ENCODE measurements at places on chromosomes 11 and 22.

GRCh38 chr11:10307400-10308200 is 2.7 kb downstream of the ADM start:
- DNase-seq = peak; percentile 79

- DNase-seq = no peak
Measured at GRCh38 chr11:120173019-120173705, 35.2 kb upstream of the TRIM29 start.

DNA sequence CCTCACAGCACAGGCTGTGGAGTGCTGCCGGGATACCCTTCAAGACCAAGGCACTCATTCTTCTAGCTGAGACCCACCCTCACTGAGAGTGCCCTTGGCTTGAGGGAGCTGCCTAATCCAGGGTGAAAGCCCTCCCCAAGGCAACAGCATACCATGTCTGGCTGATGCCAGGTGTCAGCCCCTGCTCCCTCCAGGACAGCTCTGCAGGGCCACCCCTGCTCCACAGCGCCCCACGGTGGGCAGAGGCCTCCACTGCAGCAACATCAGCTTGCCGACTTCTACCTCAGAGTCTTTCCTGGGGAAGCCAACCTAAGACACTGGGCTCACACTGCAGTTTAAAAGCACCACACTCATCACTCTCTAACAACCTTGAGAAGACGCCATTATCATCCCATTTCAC is 29.0 kb downstream of the TTLL1 start:
- peak; percentile 44 for DNase-seq

DNA sequence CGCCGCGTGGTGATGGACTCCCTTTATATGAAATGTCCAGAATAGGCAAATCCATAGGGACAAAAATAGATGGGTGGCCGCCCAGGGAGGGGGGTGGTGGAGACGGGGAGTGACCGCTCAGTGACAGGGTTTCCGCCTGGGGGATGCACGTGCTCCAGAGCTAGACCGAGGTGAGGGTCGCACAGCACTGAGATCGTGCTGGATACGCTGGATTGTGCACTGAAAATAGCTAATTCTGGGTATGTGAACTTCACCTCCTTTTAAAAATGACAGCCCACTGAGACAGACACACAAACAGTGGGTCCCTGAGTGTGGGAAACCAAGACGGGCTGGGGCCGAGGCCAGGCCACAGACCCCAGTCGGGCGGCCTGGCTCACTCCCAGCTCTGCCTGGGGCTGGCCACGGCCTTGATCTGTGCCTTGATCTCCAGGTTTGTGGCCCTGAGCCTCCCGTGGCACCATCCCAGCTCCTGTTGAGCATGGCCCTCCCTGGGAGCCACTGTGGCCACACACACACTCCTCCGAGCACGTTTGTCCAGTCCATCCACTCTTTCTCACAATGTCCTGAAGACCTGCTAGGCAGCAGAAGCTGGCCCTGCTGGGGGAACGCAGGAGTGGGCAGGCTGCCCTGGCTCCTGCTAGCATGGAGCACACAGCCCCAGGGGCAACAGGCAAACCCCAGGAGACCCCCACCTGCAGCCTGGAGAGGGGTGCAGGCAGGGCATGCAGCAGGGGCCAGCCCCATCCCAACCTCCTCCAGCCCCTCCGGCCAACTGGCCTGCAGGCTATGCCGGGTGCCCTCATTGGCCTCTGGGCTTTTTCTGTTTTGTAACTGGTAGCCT is 41.0 kb upstream of the TH start:
- no peak for DNase-seq

- DNase-seq = peak; percentile 78
Measured at GRCh38 chr22:20970939-20971657, 4.0 kb downstream of the AIFM3 start.

DNA sequence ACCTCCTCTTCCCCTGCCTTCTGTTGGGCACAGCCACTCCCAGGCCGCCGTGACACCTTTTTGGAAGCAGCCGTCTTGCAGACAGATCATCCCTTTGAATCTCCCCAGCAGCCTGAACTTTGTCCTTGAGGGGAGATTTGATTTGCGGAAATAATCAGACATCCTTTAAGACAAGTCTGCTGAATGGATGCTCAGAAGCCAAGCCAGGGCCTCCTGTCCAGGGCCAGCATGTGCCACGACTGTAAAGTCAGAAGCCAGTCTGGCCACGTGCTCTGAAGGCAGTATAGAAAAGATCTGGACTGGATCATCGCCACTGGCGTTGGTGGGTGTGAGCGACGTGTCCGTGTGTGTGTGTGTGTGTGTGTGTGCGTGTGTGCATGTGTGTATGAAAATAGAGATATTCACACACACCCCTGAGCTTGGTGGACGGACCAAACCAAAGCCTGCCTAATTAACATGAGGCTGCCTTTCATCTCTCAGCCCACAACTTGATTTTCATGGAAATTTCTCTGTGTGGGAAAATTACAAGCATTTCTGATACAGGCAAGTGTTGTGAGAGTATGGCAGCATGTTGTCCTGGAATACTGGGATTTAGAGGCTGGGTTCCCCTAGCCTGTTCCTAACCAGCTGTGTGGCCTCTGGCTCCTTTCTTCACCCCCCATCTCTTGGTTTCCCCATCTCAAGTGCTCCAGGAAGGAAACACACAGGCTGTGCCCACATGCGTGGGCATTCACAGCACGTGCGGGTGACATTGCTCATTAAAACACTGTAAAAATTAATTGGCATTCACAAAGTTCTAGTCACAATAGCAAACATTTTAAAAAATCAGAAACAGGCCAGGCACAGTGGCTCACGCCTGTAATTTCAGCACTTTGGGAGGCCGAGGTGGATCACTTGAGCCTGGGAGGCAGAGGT is 61.8 kb upstream of the WNT7B start:
- DNase-seq = no peak

DNA sequence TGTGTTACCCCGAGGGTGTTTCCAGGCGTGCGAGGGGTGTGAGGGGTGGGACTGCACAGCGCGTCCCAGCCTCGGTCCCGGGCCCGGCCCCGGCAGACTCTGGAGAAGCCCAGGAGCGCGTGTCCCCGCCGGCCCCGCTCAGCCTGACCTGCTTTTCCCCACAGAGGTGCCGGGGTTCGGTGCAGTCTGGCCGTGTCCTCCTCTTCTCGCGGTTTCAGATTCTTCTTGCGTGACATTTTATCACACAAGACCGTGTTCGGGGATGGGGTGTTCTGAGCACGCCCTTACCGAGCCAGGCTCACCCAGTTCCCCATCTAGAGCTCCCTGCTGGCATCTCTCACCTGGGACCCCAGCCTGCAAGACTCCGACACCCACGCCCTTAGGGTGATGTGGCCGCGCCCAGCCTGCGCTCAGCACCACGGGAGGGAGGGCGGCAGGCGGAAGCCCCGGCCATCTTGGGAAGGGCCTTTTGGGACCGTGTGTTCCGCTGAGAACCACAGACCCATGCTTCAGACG is 775.6 kb downstream of the BRD1 start:
- no peak for DNase-seq

DNA sequence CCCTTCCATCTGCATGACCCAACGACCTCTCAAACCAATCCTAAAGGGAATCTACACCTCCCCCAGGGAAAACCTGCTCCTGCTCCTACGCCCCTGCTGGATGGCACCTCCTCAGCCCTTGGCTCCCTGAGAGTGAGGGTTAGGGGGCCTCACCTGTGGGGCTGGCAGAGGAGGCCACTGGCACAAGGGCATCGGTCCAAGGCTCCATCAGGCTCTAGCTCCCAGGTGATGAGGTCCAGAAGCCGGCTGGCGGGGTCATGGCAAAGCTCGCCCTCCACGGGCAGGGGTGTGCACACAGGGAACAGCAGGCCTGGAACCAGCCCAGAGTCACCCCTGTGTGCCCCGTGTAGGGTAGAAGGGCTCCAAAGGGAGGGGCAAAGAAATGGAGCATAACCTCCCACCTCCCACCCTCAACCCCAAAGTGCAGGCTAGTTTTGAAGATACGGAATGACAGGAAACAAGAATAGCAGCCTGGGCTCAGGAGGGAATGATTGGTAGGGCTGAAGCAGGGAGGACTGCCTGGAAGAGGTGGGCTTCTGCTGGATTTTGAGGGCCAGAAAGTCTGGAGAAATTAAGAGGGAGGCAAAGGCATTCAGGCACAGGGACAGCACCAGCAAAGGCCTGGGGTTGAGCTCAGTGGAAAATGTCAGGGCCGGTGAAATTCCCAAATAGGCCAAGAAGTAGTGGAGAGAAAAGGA is 42.6 kb downstream of the DKK3 start:
- DNase-seq = no peak

DNA sequence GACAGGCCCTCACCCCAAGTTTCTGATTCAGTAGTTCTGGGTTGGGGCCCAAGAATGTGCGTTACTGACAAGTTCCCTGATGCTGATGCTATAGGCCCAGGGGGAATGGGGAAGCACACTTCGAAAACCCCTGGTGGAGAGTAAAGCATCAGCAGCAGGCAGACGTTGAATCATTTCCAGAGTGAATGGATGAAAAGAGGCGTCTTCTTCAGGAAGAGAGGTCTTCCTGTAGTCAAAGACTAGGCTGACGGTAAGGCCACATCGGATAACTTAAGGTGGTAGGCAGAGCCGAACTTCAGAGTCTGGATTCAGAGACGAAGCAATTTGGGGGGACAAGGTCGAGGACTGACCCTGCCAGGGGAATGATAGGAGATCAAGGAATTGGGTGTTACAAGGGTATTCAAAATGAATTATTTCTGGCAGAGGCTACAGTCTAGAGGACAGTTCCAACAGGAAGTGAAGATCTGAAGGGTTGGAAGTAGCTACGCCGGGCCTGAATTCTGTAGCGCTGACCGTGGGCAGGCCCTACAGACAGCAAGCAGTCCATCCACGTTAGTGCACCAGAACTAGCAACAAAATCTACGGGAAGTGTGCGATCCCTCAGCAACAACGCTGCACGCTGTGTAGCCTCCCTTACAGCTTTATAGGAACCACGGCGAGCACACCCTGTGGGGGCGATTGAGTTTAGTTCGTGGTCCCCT is 862 bp upstream of the CENATAC start:
- DNase-seq = no peak

DNA sequence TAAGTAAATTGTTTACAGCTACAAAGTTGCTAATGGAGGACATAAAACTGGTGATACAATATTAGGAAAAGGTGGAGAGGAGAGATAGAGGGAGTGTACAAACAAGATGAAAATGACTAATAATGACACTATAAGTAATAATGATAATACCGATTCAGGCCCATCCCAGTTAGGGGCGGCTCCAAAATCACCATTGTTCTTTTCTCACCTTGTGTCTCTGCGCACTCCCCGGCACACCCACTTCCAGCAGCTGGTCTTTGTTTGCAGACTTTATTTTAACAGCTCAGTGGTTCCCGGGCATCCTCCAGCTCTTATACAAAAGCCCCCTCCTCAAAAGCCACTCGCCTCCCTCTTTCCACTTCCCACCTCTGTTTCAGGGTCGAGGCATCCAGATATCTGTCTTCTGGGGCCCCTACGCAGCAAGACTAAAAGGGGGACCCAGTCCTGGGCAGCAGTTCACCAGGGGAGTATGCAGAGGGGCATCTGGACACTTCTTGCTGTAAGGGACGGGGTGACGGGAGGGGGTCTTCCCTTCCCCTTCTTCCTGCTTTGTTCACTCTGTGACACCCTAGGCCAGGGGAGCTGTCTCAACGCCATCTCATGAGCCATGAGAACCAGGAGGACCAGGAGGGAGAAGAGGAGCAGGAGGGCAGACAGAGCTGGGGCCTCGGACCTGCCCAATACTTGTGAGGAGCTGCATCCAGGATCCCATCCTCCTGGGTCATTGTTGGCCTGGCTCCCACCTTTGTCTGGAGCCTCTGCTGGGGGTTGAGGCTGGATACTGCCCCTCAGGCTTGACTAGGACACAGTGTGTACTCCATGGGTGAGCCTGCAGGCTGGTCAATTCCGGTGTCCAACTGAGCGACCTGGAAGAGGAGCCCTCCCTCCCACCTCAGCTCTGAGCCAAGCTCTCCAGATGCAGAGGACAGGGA is 2.7 kb downstream of the APOL2 start:
- DNase-seq = no peak

DNA sequence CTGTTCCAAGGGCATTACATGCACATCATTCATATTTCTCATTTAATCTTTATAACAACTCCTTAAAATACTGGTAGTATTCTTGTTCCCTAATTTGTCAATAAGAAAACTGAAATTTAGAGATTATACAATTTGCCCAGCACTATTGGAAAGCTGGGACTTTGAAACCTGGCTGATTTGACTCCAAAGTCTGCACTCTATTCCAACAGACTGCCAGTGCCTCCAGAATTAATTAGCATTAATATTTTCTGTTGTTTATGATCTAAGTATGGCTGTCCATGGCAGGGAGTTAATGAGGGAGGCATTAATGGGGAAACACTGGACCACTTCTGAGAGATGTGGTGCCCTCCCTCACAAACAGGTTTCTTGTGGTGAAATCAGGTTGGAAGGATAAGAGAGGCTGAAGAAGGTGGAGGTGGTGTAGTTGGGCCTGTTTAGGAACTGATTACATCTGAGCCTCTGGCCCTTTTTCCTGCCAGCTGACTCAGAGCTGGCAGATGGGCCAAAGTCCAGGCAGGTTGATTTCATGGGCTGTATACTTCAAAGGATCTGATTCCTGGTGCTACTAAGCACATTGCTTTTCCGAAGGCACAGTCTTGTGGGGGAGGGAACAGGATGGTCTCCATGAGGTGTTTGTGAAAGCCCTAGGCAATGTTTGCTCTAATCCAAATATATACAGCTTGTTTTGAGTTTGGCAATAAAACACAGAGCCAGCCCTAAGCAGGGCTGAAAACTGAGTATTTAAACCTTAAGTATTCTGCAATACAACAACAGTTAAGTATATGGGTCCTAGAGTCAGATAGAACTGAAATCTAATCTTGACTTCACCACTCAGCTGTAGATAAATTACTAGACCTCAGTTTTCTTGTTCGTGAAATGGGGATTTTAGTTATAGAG is 21.0 kb upstream of the RAB30 start:
- no peak for DNase-seq

DNA sequence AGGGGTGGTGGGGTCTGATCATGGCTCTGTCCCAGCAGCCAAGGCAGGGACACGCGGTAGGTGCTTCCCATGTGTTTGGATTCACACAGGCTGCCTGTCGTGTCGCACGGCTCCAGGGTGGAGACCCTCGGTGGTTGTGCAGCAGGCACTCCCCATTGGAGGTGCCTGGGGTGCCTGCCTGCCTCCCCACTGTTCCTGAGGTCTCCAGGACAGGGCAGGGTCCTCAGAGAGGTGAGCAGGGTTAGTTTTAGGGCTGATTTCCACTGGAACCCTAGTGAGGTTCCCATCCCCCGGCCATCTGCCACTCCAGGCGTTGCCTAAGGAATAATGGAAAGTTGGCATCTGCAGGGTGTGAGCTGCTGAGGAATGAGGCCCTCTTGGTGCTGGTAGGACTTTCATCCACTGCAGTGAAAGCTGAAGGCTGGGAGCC is 32.3 kb downstream of the OSBPL5 start:
- DNase-seq = no peak

DNA sequence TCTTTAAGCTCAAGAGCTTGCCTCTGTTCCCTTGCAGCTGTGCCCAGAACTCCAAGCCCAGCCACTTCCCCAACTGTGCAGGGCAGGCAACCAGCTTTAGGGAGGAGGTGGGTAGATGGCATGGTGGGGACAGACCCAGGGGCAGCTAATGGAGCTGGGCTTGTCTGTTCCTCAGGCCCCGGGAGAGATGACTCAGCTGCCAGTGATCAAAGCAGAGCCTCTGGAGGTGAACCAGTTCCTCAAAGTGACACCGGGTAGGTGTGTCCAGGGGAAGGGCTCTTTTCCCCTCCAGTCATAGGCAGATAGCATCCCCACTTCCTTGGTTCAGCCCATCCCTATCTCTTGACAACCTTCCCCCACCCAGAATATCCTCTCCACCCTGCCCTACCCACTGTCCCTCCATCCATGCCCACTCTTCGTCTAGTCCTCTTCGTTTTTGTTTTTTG is 32.4 kb downstream of the CREB3L1 start:
- no peak for DNase-seq

- DNase-seq = no peak
Measured at GRCh38 chr22:46356496-46357480, 21.3 kb downstream of the TRMU start.

- DNase-seq = no peak
Measured at GRCh38 chr11:1659506-1659905, 29.9 kb downstream of the KRTAP5-5 start.

Measured in neuronal stem cell (in vitro differentiated cells).